ENCODE measurements at places on chromosomes 7 and 10.

DNA sequence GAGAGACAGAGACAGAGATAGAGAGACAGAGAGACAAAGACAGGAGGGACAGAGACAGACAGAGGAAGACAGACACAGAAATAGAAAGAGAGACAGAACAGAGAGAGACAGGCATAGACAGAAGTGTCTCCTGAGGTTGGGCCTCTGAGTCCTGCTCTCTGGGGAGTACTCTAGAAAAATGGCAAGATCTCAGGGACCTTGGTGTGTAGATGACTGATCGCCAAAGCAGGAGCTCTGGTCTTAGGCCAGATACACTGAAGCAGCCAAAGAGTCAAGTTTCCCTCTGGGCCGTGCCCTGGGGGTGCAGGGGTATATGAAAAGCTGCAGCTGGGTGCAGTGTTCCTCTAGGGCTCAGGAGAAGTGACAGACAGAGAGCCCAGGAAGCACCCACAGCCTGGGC, 176.6 kb upstream of the TNS3 start:
- peak; percentile 32 for DNase-seq

DNA sequence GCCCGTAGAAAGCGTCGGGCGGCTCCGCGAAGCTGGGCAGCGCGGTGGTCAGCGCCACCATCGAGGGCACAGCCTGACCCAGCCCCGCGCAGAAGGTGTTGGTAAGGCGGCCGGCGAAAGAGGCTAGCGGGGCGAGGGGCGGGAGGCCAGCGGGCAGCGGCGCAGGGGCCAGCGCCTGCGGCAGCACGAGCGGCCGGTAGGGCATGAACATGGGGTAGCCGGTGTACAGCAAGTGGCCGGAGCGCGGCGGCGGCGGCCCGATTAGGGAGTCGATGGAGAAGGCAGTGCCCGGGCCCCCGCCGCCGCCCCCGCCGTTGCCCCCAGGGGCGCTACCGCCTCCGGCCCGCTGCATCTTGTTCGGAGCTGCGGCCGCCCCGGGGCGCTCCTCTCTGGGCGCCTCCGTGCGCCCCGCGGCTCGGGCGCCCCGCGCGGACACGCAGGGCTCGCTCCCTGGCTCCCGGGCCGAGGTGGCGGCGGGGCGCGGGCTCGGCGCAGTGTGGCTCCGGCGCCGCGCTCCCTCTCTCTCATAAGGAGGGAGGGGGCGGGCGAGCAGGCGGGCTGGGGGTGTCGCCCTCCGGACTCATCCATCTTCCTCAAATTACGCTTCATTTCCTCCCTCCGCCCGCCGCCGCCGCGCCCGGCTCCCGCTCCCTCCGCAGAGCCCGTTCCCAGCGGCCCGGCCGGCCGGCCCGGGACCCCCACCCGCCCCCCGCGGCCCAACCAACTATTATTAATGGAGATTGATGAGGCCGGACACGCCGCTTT, at the start of gene GBX1:
TSS of gene GBX1 (minus strand) at position 498 of the 765 bp plus-strand sequence. CDS start at position 352, 146 bp downstream.
- DNase-seq, result no peak

GRCh38 chr10:47059606-47060311, 148.5 kb downstream of the PTPN20 start:
- no peak for DNase-seq

DNA sequence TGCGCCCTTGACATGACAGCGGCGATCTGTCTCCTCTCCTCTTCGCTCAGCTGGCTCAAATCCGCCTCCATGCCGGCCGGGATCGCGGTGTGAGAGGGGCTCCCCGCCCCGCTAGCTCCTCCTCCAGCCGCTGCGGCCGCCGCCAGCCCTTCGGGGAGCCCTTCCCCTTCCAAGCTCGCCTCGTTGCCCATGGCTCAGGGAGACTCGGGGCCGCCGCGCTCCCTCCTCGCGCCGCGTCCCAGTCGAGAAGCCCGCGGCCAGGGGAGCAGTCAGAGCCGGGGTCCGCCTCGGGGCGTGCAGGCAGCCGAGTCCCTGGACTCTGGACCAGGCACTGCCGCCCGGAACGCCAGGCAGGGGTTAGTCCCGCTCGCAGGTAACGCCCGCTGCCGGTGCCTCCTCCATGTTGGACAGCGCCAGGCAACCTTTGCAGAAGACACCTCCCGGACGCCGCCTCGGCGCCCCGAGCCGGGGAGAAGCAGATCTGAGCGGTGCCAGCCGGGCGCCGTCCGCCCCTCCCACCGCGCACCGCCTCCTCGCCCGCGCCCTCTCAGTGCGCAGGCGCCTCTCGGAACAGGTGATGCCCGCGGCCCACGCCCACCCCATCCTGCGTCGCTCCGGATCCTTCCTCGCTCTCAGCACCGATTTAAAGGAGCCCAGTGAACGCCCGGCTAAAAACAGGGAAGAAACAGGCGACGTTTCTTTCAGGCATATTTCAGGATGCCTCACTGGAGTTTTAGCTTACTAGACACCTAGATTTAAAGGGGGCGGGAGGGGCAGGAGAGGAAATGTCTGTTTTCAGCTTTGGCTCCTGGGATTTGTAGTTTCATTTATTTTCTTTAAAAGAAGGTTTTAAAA, at the start of gene PCLO:
TSS of gene PCLO (minus strand) at position 483 of the 855 bp plus-strand sequence. CDS start at position 191, 292 bp downstream.
- DNase-seq, result peak; percentile 29

GRCh38 chr10:26969145-26969926, 108.6 kb upstream of the ABI1 start:
- DNase-seq, result no peak

DNA sequence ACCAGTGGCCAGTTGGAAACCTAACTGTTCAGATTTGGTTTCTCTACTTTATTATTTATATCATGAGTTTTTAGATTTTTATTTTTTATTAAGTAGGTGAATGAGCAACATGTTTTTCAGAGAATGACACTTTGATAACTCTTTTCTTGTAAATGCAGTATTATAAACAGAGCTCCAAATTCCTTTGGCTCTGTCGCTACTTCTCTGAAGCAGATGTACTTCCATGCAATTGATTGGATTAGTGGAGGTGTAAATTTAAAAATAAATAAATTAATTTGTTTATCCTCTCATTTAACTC, 34.3 kb upstream of the ICA1 start:
- DNase-seq, result no peak

DNA sequence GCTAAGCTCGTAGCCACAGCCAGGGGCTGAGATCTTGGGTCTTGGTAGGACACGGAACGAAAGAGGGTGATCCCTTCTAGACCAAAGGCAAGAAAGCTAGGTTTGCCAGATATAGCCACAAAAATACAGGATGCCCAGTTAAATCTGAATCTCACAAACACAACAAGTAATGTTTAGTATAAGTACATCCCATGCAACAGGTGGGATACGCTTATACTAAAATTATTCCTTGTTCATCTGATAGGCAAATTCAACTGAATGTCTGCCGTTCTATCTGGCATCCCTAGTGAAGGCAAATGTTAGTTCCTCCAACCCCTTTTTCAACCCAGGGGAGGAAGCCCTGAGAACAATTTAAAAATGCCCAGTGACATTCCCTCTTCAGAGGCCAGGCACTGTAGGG, 131.1 kb upstream of the MGMT start:
- no peak for DNase-seq

GRCh38 chr7:86664486-86664885, 20.8 kb downstream of the GRM3 start:
- no peak for DNase-seq

DNA sequence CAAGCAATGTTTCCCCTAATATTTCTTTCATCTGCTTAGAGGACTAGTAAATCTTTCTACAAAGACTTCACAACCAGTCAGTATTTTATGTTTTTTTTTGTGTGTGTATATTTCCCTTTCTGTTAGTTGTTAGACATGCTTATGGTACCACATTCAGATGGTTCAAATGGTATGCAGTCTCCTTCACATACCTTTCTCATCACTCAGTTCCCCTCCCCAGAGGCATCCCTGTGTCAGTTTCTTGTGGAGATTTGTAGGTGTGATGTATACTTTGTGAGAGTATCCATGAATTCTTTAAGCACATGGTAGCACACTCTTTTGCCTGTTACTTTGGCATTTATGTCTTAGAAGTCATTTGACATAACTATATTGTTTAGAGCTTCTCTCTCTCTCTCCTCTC, 4.4 kb downstream of the ZNF485 start:
- peak; percentile 39 for DNase-seq

DNA sequence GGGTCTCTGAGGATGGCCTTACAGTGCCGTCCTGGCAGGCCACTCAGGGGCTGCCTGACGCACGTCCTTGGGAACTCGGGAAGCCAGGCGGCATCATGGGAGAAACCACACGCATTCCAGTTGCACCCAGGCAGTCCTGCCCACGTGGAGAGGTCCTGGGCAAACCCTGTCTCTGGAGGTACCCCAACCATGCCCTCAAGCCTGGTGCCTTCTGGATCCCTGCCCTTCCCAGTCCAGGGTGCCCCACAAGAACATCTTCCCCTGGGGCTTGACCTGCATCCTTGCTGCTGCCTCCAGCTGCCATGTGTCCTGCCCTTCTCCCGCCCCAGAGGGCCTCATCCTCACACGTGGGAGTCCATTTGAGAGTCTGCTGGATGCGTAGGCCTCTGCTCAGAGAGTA, 200.3 kb upstream of the PPP2R2D start:
- no peak for DNase-seq

DNA sequence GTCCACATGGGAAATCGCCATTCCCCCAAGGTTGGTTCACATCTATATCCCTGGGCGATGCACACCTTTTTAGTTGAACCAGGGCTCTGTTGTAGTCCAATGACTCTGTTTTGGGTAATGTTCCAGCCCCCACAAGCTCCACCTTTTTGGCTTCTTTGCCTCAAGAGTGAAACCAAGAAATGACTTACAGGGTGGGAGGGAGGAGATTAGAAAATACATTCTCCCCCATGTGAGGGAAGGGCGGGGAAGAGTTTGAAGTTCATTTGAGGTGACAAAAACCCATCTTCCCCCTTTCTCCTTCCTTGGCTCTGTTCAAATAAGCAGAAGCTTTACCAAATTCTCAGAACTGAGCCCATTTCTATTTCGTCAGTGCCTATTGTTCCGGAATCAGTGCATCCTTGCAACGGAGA, 82.8 kb downstream of the GATA3 start:
- no peak for DNase-seq

DNA sequence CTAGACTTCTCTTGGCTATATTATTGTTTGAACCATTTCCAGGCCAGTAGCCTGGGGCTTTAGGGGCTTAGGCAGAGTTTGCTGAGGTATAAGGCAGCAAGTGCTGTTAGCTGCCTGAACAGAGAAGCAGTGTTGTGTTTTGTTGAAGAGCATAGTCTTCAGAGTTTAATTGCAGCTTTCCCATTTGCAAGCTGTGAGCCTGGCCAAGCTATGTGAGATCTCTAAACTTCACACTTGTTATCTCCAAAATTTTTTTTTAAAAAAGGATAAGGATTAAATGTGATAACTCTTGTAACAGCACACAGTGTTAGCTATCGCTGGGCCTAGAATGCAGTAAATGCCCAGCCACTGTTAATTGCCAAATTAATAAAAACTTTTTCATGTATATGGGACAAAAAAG, 782.4 kb downstream of the REEP3 start:
- no peak for DNase-seq

DNA sequence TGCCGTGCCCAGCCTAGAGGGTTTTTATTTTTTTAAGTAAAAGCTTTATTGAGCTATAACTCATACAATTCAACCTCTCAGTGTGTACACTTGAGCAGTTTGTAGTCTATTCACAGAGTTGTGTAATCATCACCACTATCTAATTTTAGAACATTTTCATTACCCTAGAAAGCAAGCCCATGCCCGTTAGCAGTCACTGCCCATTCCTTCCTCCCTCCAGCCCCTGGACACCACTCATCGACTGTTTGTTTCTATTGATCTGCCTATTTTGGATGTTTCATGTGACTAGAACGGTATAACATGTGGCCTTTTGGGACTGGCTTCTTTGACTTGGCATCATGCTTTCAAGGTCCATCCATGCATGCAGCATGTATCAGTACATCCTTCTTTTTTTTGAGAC, 25.7 kb upstream of the SEC61A2 start:
- DNase-seq, result no peak

DNA sequence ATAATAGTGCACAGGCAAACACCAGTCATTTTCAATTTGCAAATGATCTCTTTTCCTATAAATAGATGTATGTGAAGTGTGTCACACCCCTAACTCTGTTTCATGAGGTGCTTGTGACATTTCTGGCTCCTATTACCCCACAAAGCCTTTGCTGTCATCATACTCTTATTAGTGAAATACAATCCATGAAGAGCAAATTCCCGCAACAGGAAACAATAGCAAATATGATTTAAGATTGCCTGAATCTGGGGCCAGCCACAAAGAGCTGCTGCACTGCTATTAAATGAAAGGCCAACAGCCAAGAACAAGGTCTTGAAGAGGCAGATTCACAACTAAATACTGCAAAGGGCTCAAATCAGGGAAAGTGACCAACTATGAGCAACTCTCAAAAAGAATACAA, 96.3 kb upstream of the CAV2 start:
- DNase-seq, result no peak

- no peak for DNase-seq
Measured at GRCh38 chr7:44411306-44411705, 79.2 kb downstream of the NUDCD3 start.

DNA sequence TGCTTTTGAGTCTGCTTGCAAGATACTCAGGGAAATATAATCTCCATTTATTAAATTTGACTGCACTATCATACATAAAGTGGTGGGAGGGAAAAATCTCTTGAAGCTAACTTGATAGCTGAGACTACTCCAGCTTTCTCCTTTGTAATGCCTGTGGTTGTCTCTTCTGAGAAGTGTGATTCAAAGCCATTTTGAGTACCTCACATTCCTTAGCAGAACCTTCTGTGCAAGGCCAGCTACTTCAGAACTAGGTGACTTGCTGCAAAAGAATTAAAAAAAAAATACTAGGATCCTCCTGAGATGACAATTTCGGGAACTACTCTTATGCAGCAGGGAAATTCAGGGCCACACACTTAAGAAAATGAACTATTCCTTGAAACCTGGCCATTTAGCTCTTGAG, 294.8 kb downstream of the MDFIC start:
- no peak for DNase-seq
